ENCODE measurements at places on chromosomes 4 and X.

DNA sequence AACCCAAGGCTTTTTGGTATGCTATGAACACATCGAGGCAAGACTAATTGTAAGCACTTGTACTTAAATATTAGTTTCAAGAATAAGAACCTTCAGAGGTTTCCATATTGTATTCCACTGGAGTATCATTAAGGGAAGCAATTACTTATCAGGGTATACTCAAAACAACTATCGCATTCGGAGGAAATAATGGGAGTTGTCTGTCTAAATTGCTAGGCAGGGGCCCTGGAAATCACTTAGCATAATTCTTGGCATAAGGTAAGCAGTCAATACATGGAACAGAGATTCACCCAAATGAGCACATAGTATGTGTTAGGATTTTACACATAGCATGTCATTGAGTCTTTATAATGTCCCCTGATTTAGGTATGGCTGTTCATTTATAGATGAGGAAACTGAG lies 249.4 kb downstream of the DHX15 start:
- DNase-seq: no peak

DNA sequence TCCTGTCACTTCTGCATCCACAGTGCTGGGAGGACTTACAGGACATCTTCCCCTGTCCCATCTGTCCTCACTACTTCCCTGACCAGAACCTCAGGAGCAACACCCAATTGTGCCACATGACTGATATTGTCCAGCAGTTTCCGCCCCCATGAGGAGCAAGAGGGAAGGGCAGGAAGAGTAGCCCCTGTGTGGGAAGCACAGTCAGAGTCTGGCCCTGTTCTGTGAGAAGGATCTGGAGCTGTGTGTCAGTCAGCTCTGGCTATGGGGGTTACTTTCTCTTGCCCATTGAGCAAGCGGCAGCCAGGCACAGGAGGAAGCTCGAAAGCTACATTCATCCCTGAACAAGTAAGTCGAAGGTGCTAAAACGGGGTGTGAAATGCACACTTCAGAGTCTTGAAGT lies 14.8 kb upstream of the TRIM60 start:
- DNase-seq: no peak

- DNase-seq: no peak
Observed at GRCh38 chr4:74206088-74206825, 48.3 kb downstream of the MTHFD2L start.

DNA sequence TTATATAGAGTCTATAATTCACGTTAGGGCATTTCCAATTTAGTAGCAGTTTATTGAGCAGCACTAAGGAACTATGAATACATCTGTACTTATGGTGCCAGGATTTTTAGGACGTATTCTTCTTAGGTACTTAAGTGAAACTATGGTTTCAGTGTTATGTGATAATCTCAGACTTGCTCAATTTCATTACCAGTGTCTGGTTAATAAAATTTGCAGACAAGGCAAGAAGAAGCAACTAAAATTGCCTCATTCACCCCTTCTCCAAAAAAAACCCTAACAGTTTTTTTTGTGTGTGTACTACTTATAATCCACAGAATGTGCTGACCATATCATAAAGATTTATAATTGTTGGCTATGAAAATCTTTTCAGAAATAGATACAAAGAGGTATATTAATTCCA lies 6.0 kb upstream of the CXCL10 start:
- no peak for DNase-seq

- DNase-seq: no peak
Observed at GRCh38 chr4:138869631-138870030, 145.9 kb upstream of the NOCT start.
